Tongue (tissue), 3 donors: ENCODE measurements at places on chromosomes 5 and 9.
A peak's percentile ranks its signal among the peaks of the same experiment; 100 is the strongest.

- no peak for DNase-seq
Observed at GRCh38 chr9:132147331-132147730, 14.5 kb upstream of the NTNG2 start.

- DNase-seq: no peak
Observed at GRCh38 chr5:175646251-175646650, 11.6 kb upstream of the HRH2 start.

- no peak for DNase-seq
Observed at GRCh38 chr9:72855321-72855720, 97.5 kb downstream of the ALDH1A1 start.

GRCh38 chr5:103139264-103139865 is 19.3 kb downstream of the PPIP5K2 start:
- DNase-seq: peak; percentile 79

GRCh38 chr5:170221327-170221741 is 11.5 kb upstream of the C5orf58 start:
- peak; percentile 65 for DNase-seq

DNA sequence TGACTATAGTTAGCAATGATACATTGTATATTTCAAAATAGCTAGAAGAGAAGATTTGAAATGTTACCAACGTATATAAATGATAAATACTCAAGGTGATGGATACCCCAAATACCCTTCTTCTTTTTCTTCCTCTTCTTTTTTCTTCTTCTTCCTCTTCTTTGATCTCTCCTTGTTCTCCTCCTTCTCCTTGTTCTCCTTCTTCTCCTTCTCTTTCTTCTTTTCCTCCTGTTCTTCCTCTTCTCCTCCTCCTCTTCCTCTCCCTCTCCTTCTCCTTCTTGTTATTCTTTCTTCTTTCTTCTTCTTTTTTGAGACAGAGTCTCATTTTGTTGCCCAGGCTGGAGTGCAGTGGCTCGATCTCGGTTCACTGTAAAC is 616 bp upstream of the SPEF2 start:
- DNase-seq: no peak

DNA sequence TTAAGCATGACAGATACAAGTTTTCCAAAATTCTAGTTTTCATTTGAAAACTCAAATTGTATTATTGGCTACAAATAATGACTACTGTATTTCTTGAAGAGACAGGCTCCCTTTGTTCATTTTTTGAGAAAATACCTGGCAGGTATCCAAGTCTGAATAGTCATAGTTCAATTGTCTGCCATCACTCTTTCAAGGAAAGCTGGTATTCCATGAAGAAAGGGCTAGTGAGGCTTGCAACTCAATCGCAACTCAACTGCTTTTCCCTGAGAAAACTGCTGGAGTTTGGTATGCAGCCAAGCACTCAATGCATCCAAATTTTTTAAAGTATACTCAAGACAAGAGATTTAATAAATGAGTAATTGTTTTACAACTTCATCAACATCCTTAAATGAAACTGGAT is 61.4 kb upstream of the TRIO start:
- DNase-seq: no peak

GRCh38 chr5:172492097-172492840 is 37.9 kb upstream of the SH3PXD2B start:
- no peak for DNase-seq

DNA sequence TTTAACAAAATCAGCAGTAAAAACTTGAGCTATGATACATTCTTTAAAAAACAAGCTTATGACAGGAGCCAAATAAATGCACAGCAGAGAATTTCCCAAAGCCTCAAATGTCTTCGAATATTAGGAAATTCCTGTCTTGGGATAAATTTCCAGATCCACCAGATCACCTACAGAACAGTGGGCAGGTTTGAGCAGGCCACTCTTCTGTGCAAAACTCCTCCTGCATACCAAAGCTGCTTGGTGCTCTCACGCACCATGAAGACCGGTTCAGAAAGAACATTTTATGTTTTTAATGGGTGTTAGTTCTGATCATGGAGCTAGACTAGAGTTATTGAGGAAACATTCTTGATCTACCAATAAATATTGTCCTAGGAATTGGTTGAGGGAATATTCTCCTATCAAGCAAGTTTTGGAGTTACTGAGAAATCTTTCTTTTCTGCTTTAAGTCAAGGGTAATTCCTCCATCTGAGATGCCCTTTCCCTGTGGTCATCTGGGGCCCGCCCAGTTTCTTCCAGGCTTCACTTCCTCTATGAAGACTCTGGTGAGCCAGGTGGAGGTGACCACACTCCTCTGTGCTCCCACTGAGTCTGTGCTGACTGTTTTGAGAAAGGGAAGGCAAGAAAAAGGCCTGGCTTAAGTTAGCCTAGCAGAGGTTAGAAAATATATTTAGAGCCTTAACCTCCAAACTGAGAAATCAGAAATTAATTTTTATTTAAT is 17.9 kb downstream of the TNFSF15 start:
- no peak for DNase-seq

- DNase-seq: no peak
Observed at GRCh38 chr5:150052956-150053712, 33.2 kb downstream of the CSF1R start.

GRCh38 chr9:83403527-83404238 is 134.5 kb downstream of the FRMD3 start:
- DNase-seq: peak; percentile 32

DNA sequence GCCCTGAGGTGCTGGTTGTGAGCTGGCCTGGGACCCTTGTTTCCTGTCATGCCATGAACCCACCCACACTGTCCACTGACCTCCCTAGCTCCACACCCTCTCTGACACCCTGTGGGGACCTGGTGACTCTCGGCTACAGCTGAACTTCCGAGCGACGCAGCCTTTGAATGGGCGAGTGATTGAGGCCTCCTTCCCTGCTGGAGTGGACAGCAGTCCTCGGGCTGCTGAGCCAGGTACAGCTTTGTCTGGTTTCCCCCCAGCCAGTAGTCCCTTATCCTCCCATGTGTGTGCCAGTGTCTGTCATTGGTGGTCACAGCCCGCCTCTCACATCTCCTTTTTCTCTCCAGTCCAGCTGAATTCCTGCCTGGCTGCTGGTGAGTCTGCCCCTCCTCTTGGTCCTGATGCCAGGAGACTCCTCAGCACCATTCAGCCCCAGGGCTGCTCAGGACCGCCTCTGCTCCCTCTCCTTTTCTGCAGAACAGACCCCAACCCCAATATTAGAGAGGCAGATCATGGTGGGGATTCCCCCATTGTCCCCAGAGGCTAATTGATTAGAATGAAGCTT is 6.1 kb downstream of the CA9 start:
- no peak for DNase-seq
